Epithelial cell of proximal tubule (primary cell): ENCODE measurements at places on chromosomes 5 and 9.

DNA sequence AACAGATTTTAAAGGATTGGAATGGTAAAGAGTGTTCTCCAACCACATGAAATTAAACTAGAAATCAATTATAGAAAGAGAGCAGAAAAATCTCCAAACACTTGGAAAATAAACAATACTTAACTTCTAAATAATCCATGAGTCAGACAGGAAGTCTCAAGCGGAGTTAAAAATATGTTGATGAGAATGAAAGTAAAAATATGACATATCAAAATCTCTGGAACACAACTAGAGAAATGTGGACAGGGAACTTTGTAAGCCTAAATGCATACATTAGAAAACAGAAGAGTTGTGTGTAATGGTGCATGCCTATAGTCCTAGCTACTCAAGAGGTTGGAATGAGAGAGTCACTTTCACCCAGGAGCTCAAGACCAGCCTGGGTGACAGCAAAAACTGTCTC lies 47.9 kb upstream of the ZNF618 start:
- DNase-seq = no peak

- DNase-seq = no peak
These were observed 429.7 kb upstream of the KLF4 start for GRCh38 chr9:107919263-107919662.

DNA sequence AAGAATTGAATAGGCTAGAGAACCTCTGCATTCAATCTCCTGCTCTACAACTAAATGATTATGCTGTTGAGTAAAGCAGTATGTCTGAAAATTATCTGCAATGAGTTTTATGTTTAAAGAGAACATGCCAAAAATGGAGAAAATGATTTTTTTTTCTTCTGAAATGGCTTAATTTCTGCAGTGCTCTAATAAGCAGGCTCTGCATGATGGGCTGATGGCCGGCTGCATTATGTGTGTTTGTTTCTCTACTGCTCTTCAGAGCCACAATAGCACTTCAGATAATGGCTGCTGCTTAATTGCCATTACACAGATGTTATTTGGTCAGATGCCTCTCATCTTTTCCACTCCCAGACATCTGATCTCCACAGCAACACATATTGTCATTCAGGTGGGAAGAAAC lies 286.4 kb upstream of the DMAC1 start:
- no peak for DNase-seq

DNA sequence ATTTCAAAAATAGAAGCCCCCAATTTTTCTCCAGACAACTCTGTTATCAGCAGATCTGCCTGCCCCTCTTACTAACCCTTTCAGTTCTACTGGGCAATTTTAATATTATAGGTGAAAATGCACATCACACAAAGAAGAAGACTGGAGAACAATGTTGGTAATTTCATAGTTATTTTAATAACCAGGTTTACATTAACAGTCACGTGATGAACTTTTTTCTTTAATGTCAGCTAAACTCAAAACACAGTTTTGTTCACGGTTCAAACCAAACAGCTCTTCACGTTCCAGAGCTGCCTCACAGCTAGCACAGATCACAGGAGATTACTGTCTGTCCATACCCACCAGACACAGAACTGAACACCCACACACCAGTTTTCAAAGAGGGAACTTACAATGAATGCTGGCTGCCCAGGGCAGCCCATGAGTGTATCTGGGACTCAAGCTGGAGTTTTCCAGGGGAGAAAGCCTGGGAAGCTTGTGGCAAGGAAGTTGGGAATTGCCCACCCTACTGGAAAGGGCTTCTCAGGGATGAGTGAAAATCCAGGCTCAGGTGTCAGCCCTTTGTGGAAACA lies 119.1 kb downstream of the DPYSL3 start:
- no peak for DNase-seq

DNA sequence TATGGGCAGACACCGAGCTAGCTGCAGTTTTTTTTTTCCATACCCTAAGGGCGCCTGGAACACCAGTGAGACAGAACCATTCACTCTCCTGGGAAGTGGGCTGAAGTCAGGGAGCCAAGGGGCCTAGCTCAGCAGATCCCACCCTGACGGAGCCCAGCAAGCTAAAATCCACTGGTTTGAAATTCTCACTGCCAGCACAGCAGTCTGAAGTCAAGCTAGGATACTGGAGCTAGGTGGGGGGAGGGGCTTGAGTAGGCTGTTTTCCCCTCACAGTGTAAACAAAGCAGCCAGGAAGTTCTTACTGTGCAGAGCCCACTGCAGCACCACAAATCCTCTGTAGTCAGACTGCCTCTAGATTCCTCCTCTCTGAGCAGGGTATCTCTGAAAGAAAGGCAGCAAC lies 151.7 kb upstream of the HCN1 start:
- no peak for DNase-seq

DNA sequence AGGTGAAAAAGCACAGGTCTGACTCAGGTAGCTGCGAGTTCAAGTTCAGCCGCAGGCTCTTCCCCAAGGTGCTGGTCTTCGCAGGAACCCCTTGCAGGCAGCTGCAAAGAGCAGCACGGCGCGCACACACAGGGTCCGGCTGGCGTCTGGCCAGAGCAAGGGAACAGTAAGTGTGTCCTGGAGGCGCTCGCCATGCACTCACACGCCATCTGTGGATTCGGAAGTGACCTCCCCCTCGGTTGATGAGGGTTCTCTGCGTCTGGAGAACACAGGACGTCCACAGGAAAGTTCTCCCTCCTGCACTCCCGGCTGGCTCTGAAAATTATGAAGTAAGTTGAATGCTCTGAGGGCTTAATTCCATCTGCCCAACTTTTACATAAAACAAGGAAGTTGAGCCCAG lies 14.0 kb upstream of the EGFL7 start:
- no peak for DNase-seq

GRCh38 chr5:171386006-171386671 lies 1.5 kb upstream of the NPM1 start:
- no peak for DNase-seq

DNA sequence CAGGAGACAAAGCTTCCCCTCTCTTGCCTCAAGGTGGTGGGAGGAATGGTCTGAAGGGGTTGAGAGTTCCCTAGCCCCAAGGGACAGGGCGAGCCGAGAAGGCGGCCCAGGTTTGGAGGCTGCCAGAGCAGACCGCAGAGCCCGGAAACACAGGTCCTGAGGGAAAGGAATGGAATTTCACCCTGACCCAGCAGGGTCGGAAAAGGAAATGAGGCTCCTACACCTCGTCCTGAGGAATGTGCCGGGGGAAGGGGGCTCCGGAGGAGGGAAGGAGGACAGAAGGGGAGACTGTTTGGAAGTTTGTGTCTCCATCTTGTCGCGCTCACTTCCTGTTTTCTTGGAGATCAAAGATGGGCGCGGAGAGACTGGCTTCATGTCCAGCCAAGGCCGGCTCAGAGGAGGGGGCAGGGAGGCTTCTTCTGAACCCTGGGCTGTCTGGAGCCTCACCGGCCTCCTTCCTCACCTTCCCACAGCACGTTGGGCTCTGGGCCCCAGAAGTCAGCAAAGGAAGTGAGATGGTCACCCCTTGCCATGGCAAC lies 9.6 kb downstream of the ENG start:
- DNase-seq = no peak

GRCh38 chr5:180191716-180192115 lies 17.3 kb downstream of the RASGEF1C start:
- no peak for DNase-seq

DNA sequence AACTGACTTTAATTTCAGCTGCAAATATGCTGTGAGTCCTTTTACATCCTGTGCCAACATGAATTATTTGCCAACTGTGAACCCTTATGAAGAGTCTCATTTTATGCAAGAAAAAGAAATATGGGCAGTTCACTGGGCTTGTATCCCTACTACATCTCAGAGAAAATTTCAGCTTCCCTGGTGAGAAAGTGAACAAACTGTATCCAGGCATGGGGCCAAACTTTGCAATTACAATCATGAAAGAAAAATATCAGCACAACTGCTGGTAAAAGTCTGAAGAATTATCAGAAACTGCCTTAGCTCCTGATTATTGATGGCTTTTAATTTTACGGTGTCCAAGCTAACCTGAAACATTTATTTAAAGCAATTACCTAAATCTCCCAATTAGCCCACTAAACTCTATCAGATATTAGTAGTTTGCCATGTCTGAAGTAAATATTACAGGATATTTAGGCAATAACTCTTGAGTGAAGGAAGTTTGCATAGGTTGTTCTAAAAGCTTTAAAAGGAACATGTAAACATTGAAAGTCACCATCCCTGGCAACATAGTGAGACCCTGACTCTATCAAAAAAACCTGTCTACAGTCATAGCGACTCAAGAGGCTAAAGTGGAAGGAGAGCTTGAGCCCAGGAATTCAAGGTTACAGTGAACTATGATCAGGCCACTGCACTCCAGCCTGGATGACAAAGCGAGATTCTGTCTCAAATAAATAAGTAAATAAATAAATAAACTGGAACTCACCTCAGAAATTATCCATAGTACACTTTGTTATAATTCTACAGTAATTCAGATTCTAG lies 83.9 kb upstream of the HCN1 start:
- DNase-seq = no peak

GRCh38 chr9:70567511-70567910 lies 153.1 kb upstream of the KLF9 start:
- DNase-seq = no peak
